D721Med (cell line): ENCODE measurements at places on chromosomes 16 and 17.

- DNase-seq, result no peak
Measured at GRCh38 chr17:58875261-58875660, 119.6 kb downstream of the PPM1E start.

- DNase-seq, result no peak
Measured at GRCh38 chr16:53692146-53692545, 11.5 kb downstream of the RPGRIP1L start.

- DNase-seq, result no peak
Measured at GRCh38 chr17:82836823-82837357, 2.9 kb downstream of the ZNF750 start.

GRCh38 chr17:7886227-7887037, 2.2 kb upstream of the CHD3 start:
- DNase-seq, result no peak

DNA sequence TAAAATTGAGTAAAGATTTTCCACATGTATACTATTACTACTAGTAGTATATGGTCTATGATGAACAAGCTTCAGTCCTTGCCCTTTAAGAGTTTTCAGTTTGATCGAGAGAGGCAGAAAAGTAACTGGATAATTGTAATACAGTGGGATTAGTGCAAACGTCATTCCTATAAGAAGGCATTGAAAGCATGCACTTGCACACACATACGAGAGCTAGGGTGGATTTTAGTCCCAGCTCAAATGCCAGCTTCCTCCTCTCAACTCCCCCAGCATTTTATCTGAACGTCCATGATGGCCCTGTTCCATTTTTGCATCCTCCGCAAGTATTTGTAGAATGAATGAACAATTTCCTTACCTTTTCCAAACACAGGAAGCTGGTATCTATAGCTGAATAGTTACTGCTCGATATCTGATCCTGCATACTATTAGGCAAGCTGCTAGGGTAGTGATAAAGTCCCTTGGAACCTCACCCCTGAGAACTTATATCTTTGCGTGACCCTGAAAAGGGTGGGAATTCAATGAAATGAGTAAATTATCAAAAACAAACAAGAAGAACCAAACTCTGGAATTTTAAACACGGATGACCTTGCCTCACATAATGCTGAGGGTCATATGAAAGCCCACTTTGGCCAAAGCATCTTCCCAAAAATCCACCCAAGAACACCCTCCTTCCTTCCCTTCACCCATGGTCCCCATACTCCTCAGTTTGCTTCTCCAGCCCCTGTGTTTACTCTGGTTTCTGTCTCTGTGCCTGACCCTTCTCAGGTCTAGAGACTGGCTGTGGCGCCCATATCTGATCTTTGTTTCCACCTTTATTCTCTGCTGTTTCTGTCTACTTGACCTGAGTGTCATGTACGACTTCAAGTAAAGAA, 60.5 kb downstream of the TMEM100 start:
- DNase-seq, result no peak

- DNase-seq, result no peak
Measured at GRCh38 chr17:12744298-12744697, 45.0 kb upstream of the ARHGAP44 start.

DNA sequence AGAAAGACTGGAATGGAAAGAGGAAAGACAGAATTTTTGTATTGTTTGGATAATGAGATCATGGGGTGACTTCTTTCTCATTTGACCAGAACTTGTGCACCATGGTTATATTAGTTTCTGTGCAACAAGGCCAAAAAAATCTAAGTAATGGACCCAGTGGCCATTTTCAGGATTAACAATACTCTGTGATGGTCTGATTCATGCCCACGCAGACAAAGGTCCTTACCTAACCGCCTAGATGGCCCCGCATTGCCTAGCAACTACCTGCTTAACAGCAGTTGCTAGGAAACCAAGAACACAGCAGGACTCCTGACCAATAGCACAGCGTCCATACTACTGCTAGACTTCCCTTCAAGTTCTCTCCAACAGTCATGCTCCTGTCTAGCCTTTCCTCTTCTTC, 22.4 kb downstream of the MIS12 start:
- DNase-seq, result no peak

DNA sequence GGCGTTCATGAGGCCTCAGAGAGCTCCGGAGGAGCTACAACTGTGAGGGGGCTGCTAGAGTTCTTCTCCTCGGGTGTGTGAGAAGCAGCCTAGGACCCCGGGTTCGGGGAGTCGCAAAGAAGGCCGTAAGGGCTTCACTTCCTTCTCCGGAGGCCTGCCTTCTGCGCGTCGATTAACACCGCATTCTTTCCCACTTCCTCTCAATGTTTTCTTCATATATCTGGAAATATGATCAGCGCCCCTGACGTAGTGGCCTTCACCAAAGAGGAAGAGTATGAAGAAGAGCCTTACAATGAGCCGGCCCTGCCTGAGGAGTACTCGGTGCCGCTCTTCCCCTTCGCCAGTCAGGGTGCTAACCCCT, 449 bp downstream of the SMCR8 start:
- no peak for DNase-seq

- no peak for DNase-seq
Measured at GRCh38 chr17:36185416-36185815, 9.0 kb upstream of the TBC1D3B start.

GRCh38 chr17:62822080-62822904, 14.2 kb upstream of the MARCHF10 start:
- no peak for DNase-seq

GRCh38 chr17:17033466-17033865, 8.8 kb upstream of the MPRIP start:
- DNase-seq, result no peak

DNA sequence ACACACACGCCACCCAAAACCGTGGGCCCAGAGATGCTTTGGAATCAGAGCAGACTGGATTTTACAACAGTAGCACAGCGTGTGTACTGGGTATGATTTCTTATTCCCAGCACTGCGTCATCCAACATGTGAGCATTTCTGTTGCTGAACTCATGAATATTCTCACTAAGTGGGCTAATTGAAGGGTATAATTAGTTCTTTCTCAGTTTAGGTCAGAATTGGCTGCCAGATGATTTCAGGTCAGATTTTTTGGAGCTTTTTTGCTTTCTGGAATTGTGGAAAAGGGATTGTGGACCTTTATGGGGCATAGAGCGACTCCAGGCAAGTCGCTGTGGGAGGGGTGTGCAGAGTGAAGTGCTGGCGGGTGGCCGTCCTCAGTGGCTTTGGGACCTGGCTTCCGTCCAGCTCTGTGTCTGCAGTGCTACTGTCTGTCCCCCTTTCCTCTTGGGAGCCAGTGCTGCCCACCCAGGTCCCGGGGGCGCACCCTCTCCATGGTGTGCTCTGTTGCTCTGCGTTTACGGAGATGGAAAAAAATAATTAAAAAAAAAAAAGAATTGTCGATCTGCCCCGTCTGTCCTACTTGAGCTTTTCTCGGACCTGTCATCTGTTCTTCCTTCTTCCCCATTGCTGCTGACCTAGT, 25.0 kb downstream of the FOXK2 start:
- no peak for DNase-seq

DNA sequence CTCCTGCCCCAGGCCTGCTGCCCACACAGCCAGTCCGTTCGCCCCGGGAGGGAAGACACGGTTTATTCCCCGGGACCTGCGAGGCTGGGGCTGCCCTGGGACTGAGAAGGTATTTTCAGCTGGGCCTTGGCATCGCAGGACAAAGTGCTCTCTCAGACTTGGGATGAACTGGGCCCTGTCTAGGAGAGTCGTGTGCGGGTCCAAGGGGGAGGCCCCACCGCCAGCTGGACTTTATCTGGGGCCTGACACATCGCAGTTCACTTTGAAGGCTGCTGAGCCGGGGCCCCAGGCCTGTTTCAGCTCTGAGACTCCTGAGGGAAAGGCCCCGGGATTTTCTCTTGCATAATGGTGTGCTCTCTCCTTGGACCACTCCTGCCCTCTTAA, 6.8 kb downstream of the CRISPLD2 start:
- no peak for DNase-seq

DNA sequence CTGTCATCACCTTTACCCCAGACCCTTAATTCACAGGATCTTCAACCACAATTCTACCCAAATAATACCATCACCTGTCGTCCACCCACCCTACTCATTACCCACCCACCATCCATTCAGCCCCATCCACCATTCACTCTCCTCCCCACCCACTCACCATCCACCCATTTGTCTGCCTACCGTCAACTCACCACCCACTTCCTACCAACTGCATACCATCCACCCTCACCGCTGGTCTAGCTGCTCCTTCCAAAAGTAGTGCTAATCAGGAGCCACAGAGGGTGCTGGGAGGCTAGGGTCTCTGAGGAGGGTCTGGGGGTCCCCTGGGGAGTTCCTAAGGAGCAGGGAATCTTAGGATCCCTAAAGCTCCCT, 12.0 kb upstream of the IGFBP4 start:
- no peak for DNase-seq

DNA sequence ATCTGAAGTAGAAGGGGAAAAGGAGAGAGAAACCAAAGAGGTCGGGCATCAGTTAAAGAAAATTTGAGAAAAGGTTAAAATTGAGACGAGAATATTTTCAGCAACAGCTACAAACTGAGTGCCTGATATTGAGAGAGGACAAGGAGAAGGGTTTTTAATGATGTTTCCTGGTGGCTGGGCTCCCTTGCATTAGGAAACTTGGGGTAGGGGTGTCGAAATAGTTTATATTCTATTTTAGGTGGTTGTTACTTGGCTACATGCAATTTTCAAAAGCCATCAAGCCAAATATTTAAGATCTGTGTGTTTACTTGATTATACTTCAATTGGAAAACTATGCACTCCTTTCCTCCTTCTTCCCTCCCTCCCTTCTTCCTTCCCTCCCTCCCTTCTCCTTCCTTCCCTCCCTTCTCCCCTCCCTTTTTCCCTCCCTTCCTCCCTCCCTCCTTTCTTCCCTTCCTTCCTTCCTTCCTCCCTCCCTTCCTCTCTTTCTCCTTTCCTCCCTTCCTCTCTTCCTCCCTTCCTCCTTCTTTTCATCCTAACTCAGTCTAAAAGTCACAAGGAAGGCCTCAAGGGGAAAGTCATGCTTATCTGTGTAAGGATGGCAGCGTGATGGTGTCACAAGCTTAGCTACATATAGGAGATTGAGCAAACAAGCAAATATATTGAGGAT, 1.8 kb upstream of the APOH start:
- no peak for DNase-seq

DNA sequence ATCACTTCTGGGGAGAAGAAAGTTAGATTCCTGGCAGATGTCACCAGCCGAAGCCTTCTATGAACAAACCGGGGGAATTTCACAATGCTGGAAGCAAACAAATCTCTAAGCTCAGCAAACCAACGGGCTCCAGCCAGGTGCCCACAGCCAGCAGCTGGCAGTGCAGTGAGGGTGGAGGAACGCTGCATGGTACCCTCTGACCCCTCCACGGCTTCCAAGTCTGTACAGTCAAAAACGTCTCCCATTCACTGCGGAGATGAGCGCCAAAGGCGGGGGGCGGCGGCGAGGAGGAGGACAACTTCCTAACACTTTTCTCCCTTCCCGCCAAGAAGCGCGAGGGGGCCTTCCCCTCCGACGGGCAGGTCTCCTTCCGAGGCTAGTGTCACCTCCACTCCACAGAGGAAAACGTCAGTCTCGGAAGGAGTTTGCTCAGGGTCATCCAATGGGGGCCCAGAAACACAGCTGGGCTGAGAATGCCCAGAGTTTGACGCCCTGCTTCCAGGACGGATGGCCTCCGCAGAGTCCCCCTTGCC, 924 bp downstream of the ZNF598 start:
- no peak for DNase-seq

- DNase-seq, result no peak
Measured at GRCh38 chr16:64696866-64697265, 425.0 kb downstream of the CDH11 start.

DNA sequence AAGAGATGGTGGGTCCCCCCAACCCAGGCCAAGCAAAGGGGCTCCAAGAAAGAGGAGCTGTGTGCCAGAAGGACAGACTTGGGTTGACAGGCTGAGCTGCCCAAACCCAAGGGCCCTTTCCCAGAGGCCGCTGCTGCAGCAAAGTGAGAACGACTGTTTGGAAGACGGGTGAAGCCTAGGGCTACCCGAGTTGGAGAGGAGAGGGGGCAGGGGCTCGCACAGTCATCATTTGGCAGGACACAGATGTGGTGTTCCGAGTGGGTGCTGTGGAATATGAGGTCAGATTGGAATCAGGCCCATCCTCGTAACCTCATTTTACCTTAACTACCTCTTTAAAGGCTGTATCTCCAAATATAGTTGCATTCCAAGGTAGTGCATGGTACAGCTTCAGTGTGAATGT, 5.3 kb upstream of the MFAP4 start:
- DNase-seq, result no peak

- no peak for DNase-seq
Measured at GRCh38 chr16:67842509-67843342, 606 bp downstream of the THAP11 start.

GRCh38 chr17:8503368-8503767, 67.7 kb downstream of the NDEL1 start:
- no peak for DNase-seq

GRCh38 chr16:29747947-29748759, 2.4 kb upstream of the C16orf54 start:
- no peak for DNase-seq

GRCh38 chr17:2798678-2799077, 2.4 kb downstream of the RAP1GAP2 start:
- no peak for DNase-seq

- DNase-seq, result no peak
Measured at GRCh38 chr17:1289695-1290094, 10.2 kb downstream of the TRARG1 start.

- no peak for DNase-seq
Measured at GRCh38 chr16:48608871-48609651, 919 bp downstream of the N4BP1 start.

DNA sequence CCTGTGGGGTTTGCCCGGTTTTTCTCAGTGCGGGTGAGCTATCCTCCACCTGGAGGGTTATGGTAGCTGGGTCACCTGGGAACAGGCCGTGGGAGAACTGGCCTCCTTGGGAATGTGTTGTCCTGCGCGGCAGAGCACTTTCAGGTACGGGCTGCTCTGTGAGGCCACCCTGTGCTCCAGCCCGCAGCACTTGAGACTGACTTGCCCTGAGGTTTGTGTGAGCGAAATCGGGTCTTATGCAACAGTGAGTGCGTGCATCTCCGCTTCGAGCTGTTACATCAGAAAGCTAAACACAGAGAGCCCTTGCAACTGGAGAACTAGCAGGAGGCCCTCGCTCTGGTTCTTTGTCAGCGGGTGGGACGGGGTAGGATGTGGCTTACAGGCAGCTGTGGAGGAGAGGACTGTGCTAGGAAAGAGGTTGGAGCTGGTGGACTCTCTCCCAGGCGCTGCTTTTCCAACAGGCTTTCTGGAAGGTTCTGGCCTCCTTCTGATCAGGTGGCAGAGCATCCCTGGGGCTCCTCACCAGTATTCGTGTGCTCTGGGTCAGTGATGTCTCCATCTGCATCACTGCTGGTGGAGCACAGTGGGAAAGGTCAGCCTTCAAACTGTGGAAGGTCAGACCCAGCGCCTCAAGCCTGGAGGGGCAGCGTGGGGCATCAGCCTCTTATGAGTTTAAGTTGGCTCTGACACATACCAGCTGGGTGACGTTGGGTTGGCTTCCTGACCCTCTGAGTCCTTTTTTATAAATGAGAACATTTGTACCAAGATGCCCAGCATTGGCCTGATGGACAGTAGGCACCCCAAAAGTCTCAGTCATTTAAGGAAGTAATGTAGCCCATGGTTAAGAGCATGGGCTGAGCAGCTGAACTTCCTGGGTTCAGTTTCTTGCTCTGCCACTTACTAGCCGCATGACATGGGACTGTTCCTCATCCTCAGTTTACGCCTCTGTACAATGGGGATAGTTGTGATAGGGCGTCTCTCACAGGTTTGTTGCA, 76.3 kb downstream of the KSR1 start:
- no peak for DNase-seq
